ENCODE measurements at places on chromosomes 7 and 10.

GRCh38 chr7:28026237-28026636 lies 154.4 kb downstream of the JAZF1 start:
- no peak for DNase-seq

DNA sequence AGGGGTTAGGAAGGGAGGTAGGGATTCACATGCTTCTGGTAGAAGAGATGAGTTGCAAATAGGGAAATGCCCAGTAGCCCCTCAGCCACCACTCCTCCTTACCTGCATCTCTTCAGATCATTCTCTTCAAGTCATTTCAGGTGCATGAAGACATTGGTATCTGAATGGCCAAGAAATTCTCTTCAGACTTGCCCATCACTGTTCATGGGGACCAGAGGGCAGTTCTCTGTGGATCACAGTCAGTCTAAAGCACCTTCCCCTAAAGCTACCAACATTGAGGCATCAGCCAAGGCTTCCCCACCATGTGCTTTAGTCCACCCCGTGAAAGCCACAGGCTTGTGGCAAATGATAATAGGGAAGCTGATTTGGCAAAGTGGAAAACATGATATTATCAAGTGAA lies 319.4 kb upstream of the ZNF32 start:
- DNase-seq: no peak

DNA sequence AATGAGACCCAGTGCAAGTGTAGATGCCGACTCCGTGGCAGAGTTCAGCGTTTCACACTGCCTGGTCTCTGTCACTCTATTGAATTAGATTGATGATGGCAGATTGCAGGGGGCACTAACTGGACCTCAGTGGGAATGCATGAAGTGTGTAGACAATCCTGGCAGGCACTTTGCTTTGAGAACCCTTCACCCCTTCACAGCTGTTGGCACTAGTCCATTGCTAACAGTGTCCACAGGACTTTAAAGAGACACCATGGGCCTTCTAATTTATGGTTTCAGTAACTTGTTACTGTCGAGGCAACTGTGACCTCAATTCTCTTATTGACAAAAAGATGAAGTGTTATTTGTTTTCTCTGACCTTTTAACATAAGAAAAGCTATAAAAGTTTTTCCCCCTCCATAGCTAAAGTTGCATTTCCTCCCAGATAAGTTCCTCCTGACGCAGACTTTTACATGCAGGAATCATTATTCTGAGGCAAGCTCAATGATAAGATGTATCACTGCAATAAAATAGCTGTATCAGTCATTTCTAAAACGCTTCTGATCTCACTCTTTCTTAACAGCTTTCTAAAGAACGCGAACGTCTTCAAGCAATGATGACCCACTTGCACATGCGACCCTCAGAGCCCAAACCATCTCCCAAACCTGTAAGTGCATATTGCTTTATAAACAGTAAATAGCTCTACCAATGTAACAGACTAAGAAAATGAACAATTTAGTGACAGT lies 238.9 kb downstream of the FOXP2 start:
- no peak for DNase-seq

GRCh38 chr10:117429643-117430265 lies 54.5 kb upstream of the PDZD8 start:
- DNase-seq: no peak

DNA sequence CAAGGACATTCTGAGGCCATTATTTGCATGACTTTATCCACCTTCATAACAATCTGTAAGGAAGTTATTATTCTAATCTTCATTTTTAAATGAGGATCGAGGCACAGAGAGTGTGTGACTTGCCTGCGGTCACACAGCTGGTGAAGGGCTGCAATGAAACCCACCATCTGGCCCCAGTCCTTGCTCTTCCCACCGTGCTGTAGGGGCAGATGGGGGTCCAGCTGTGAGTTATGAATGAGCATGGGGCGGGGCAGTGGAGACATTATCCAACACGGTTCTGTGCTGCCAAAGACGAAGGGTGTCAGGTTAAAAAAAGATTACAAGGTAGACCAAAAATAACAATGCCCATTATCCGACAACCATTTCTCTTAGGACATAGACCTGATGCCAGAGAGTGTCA lies 417.5 kb upstream of the MGMT start:
- no peak for DNase-seq

DNA sequence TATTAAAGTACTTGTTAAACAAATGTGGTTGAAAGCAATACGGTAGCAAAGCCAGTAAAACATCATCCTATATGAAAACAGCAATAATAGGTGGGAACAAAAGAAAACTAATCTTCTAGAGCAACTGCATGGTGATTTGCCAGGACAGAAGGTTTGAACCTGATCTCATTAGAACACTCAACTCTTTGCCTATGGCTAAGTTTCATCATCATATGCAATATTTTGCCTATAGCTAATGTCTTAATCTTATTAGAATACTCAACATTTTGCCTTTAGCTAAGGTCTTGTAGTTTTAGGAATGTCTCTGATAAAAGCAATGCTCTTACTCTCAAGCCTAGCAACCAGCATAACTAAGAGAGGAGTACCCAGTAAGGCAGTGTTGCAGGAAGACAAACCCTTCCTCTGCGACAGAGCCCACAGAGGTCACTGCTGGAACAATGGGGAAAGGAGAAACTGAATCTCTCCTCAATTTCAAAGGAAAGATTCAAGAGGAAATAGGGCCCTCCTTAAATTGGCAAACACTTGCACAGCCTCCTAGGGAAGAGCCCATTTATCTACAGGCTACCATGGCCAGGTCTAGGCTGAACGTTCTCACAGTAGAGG lies 38.3 kb downstream of the CADPS2 start:
- no peak for DNase-seq

GRCh38 chr7:79506481-79506880 lies 53.0 kb upstream of the MAGI2 start:
- no peak for DNase-seq

DNA sequence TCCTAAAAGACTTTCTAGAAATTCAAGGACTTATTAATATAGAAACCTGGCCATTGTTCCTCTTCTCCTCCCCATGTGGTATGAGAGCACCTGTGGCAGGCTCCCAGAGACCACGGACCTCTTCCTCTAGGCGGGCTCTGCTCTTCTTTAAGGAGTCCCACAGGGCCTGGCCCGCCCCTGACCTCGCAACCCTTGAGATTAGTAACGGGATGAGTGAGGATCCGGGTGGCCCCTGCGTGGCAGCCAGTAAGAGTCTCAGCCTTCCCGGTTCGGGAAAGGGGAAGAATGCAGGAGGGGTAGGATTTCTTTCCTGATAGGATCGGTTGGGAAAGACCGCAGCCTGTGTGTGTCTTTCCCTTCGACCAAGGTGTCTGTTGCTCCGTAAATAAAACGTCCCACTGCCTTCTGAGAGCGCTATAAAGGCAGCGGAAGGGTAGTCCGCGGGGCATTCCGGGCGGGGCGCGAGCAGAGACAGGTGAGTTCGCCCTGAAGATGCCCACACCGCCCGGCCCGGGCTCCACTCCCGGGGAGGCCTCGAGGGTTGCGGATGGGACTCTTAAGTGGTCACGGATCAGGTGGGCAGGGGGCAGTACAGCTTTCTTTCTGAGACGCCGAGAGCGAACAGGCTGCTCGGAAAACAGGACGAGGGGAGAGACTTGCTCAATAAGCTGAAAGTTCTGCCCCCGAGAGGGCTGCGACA lies at the start of gene SLC26A4:
SLC26A4 (plus strand) TSS at position 448 of the 700 bp plus-strand sequence. CDS start 814 bp downstream, outside the sequence.
- DNase-seq: no peak

GRCh38 chr10:129426606-129427005 lies 40.4 kb upstream of the MGMT start:
- DNase-seq: no peak

GRCh38 chr7:156223935-156224832 lies 411.9 kb upstream of the SHH start:
- no peak for DNase-seq

DNA sequence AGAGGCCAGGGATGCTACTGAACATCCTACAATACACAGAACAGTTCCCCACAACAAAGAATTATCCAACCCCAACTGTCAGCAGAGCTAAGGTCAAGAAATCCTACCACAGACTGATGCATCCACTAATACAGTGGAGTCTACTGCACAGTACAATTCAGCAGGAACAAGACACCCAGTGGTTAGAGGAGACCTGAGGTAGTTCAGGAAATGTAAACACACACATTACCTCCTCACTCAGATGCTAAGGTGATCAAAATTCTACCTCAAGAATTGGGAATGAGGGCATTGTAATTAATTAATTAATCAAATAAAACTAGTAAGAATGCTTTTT lies 91.4 kb downstream of the ZFAND4 start:
- no peak for DNase-seq

DNA sequence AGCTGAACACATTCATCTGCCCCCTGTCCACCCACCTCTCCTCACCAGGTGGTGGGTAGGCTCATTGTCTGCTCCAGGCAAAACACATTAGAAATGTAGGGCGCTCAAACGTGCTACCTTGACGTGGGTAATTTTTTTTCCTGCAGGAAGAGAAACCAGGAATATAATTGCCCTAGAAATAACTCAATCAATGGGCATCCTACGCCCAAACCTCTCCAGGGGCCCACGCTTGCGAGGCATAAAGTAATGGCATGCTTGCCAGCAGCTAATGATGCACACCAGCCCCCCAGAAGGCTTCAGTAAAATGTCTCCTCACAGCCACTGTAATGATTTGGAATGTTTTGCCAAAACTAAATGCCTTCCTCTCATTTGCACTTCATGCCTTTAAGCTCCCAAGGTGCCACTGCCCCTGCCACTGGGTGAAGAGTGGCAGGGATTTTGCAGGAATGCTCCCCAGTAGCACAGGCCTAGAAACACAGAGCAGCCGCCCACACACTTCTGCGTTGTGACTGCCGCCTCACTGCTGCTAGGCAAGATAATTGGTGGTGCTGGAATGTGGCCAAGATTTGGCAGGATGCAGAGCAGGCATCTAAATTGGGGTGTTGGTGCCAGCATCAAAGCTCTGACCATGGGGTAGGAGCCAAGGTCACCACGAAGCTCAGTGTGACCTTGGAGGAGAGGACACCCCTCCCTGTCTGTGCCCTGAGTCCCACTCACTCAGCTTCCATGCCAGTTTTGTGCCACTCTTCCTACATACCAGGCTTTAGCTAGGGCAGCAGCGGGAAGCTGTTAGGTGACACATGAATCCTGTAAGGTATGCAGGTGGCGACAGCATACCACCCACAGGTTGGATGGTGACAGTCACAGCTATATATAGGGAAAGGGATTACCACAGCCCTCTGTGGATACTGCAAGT lies 48.7 kb upstream of the PPP1R3C start:
- no peak for DNase-seq

- no peak for DNase-seq
Measured at GRCh38 chr7:100673942-100674410, 436 bp downstream of the GNB2 start.

DNA sequence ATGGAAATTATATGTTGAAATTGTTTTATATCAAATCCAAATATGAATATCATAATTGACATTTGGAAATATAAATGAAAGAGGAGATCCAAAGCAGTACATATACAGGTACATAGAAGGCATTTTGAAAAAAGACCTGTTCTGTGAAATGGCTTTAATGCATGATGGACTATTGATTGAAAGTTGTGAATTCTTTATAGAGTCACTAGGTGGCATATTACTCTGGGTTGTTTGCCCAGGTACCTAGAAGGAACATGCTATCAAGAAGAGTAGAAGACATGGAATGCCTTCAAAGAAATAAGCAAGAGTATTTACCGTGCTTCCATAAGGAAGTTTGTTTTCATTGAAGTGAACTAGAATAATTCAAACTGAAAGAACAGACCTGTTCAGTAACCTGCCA lies 160.0 kb upstream of the ANK3 start:
- DNase-seq: no peak

- DNase-seq: no peak
Measured at GRCh38 chr7:149783386-149784250, 10.2 kb upstream of the ZNF467 start.

DNA sequence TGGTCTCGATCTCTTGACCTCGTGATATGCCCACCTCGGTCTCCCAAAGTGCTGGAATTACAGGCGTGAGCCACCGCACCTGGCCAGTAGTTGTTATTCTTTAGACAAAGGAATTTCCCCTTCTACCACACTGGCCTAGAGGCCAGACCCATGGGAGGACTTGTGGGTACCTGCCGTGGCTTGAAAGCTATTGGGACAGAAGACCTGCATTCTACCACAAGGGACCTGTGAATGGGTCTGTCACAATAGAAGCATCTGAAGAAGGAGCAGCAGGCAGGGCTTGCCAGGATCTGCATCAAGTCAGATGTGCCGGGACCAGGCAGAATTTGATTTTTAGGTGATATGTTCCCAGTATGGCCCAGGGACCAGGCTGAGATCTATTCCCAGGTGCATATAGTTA lies 356.9 kb downstream of the FGFR2 start:
- no peak for DNase-seq

DNA sequence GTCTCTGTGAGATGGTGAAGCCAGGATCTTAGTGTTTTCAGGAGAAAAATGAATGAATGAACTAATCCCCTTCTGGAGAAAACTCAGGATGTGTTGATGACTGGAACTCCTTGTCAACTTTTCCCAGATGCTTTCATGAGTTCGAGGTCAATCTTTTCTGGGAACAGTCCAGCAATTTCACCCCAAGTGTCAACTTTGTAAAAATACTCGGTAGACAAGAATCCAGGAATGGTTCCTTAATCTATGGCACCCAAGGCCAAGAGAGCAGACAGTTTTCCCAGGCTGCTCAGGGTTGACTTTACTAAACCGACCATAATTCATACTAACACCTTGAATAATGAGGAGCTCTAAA lies 31.1 kb upstream of the LYZL1 start:
- DNase-seq: no peak

DNA sequence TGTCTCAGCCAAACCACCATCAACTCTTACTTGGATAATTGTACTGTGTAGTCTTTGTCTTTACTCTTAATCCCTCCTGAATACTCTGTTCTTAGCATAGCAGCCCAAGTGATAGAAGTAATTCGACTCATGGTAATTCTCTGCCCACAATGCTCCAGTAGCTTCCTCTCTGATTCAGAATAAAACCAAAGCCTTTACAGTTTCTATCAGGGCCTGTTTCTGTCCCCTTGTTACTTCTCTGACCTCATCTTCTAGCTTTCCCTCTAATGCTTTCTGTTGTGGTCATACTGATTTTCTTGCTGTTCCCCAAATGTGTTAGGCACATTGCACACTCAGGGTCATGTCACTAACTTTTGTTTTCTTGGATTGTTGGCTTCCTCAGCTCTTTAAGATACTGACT lies 8.0 kb downstream of the ZNF518A start:
- no peak for DNase-seq

GRCh38 chr10:114845978-114846693 lies 24.6 kb downstream of the FHIP2A start:
- no peak for DNase-seq

- no peak for DNase-seq
Measured at GRCh38 chr7:91050677-91051076, 213.6 kb upstream of the FZD1 start.
